ENCODE measurements at places on chromosomes 5 and 9.
A peak's percentile ranks its signal among the peaks of the same experiment; 100 is the strongest.

DNA sequence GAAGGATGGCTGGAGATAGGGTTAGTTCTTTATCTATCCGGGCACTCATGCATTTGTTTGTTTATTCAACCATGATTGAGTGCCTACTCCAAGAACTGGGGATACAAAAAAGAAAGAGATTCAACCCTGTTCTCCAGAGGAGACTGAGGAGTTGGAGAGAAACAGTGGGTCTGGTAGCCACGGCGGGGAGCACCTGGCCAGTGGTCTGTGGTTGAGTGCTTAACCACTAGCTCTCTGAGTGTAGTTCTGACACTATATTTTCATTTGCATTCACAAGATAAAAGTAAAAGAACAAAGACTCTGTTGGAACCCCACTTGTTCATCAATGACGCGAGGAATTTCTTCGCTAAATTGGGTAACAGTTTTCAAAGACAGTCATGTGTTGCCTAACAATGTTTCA, 295.5 kb upstream of the MSX2 start:
- DNase-seq, result no peak

- DNase-seq, result no peak
Measured at GRCh38 chr9:78218890-78219289, 17.0 kb upstream of the CEP78 start.

DNA sequence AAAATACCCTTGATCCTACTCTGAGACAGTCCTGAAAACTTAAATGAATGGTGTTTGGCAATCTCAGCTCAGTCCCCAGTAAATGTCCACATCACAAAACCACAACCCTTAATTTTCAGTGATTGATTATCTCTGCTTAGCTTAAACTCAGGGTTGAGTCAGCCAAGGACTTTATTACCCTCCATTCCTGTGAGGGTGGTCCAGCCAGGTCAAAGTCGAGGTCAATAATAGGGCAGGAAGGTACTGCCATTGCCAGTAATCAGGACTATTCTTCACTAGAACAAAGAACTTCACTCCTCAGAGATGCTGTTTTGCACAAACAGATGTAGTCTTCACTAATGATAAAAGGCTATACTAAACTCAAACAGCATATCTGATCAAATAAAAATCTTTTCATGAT, 499.4 kb downstream of the ISL1 start:
- DNase-seq, result no peak

GRCh38 chr5:142308358-142308757, 16.5 kb downstream of the SPRY4 start:
- no peak for DNase-seq

GRCh38 chr9:96117398-96118080, 184.4 kb downstream of the HSD17B3 start:
- DNase-seq, result no peak

- DNase-seq, result no peak
Measured at GRCh38 chr5:108884736-108885135, 137.0 kb downstream of the FER start.

DNA sequence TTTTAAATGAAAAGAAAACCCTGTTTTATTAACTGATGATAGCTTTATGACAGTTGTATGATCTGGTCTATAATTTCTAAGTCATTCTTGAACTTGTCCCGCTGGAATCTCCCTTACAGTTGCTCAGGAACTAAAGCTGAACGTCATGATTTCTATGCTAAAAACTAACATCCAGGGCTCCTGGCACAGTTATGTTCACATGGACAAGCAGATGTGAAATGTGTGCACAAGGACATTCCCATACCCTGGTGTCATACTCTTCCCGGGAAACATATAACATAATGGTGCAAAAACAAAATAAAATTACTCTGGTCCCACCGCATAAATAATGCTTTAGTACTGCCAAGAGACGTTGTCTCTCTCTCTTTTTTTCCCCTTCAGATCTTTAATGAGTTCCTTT, 134.9 kb downstream of the PRDM6 start:
- DNase-seq, result no peak

GRCh38 chr9:90504486-90504885, 138.1 kb downstream of the DIRAS2 start:
- DNase-seq, result no peak

GRCh38 chr9:12790883-12791282, 16.1 kb downstream of the LURAP1L start:
- DNase-seq, result no peak

- no peak for DNase-seq
Measured at GRCh38 chr5:96927008-96927407, 8.9 kb upstream of the LNPEP start.

DNA sequence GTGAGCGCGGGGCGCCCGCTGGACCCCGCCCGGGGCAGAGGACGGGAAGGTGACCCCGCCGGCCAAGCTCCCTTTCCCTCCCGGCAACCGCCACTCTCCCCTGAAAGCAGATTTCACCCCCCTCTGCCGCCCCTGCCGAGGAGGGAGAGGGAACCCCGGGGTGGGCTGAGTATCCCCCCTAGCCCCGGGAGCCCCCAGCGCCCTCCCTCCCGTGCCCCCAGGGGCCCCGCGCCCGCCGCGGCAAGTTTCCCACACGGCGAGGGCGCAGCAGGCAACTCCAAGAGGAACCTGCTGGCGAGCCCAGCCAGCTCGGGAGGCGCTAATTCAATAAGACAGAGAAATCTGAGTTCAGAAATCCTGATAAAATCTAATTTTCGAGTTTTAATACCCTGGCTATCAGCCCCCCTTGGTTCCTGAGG, 1.6 kb downstream of the NTNG2 start:
- DNase-seq, result no peak

GRCh38 chr9:99782962-99783718, 38.5 kb upstream of the NR4A3 start:
- DNase-seq, result no peak

- DNase-seq, result no peak
Measured at GRCh38 chr9:33988219-33988890, 60.3 kb downstream of the UBAP2 start.

DNA sequence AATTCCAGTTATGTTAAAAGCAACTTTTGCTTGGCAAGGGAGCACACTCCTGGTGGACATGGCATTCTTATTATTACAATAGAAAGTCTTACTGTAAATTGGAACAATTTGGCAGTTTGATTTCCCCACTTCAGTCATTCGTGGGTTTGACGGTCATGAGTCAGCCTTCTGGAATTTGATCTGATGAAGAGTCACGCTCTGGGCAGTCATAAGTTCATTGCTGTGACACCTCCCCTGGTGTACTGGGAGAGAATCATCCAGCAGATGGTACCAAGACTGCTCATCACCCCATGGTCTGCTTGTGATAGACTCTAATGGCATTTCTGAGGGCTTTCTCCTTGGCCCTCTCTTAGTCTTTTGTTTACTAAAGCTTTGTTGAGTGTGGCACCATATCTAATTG, 53.8 kb downstream of the GLRA1 start:
- no peak for DNase-seq

- peak; percentile 38 for DNase-seq
Measured at GRCh38 chr5:179907556-179908324, at the start of gene TBC1D9B. Gene TBC1D9B, minus strand, starts transcription at chr5:179907897. Its CDS starts 76 bp downstream, at chr5:179907821.

- no peak for DNase-seq
Measured at GRCh38 chr5:133404724-133405123, 207.6 kb downstream of the FSTL4 start.

GRCh38 chr5:137205231-137206027, 293.7 kb downstream of the SPOCK1 start:
- no peak for DNase-seq

DNA sequence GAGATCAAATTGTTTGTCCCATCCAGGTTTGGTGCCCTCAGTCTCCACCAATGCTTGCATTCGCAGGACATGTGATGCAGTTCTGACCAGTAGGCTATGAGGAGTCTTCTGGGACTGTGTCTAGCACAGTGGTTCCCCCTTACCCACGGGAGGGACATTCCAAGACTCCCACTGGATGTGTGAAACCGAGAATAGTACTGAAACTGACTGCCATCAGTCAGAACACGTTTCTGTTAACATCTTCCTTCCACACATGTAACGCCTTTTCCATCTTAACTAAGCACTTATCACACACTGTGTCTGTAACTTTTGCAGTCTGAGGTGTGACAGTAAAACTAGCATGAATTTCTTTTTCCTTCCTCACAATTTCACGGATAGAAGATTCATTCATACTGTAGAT, 74.7 kb downstream of the PTTG1 start:
- DNase-seq, result no peak

DNA sequence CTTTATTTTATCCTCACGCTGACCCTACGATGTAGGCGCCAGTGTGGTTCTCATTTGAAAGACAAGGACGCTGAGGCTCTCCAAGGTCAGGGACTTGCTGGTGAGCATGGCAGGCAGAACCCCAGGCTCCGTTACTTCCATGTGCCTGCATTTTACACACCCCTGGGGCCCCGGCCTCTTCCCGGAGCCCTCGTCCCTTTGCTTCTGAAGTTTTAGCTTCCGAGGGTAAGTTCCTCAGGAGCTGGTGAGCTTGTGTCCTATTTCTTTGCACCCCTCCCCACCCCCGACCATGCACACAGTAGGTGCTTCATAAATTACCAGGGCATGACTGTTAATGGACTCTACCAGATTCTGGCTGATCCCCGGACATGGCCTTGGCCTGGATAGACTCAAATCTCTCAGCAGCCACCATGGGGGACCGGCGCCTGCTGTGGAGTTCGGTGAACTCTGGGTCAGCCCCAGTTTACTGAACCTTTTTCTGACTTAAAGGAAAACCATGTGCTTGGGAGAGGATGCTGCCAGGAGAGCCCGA, 59.3 kb upstream of the RNU6ATAC start:
- DNase-seq, result no peak

DNA sequence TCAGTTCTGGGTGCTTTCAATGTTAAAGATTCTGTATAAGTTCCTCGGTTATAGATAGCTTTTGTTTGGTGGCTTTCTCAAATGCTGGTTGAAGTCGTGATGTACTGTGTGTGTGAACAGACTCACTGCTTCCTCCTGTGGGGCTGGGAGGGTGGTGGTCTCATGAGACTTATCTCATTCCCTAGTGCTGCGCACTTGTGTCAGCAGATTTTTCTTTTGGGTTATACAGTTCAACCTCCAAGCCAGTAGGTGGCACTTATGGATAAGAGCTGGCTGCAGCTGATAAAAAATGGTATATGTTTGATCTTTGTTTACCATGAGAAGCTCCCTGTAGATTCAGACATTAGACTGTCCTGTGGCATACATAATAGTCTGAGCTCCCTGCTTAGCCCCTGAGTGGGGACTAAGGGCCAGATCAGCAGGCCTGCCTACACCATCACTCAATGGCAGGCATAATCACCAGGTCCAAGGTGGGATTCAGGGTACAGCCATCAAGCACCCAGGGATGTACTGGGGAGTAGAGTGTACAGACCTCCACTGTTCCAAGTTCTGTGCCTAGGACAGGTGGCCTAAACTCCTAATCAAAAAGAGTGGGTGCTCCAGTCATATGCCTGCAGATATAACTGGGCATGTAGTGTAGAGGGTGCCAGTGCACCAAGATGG, 174.2 kb downstream of the OXCT1 start:
- DNase-seq, result no peak

DNA sequence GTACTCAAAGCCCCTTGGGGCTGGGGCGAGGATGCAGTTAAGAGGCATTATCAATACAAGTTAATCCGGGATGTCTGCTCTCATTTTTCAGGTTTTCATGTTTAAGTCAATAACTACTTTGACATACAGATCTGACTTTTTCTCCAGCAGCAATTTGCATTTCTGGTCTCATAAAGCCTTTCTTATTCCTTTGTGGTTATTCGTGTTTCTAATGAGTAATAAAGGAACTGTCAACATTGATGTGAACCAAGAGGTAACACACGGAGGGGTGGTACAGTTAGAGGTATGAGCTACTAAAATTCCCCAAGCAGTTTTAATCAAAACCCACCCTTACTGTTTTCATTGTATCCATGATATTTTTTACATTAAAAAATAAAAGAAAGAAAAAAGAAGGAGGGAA, 138.0 kb upstream of the NFIB start:
- no peak for DNase-seq

GRCh38 chr5:21212026-21212425, 1224.0 kb upstream of the CDH18 start:
- DNase-seq, result no peak

- DNase-seq, result no peak
Measured at GRCh38 chr5:112971276-112971675, 5.3 kb upstream of the DCP2 start.

DNA sequence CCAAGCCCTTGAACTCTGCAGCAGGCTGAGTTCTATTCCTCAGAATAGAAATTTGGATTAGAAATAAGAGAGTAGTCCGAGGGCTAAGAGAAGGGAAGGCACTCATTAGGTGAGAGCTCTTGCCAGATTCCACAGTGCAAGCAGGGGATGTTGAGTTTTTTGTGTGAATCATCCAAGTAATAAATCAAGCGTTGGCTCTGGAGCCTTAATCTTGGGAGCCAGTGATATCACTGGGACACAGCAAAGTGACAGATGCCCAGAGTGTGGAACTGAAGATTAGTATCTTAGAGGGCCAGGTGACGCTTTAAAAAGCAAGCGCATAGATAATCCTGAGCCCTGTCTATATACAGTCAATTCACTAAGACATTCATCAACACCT, 60.3 kb downstream of the FOXD1 start:
- DNase-seq, result no peak

DNA sequence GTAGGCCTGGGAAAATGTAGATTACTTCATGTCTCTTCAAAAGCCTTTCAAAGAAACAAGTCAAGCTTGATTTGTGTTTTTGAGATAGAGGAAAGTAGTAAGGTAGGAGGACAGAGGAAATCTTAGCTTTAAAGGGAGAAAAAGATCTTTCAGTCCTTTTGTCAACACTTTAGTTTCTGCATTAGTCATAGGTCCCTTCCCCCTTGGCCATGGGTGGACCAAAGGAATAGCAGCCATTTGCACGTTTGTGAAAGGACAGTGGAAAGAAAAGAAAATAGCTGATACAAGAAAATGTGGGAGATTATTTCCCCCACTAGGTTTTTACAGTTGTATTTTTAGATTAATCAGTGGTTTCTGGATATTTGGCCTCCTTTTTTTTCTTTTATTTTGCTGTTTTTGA, 121.9 kb upstream of the GRHPR start:
- no peak for DNase-seq

- DNase-seq, result no peak
Measured at GRCh38 chr9:29714860-29715259, 2141.6 kb upstream of the C9orf72 start.

DNA sequence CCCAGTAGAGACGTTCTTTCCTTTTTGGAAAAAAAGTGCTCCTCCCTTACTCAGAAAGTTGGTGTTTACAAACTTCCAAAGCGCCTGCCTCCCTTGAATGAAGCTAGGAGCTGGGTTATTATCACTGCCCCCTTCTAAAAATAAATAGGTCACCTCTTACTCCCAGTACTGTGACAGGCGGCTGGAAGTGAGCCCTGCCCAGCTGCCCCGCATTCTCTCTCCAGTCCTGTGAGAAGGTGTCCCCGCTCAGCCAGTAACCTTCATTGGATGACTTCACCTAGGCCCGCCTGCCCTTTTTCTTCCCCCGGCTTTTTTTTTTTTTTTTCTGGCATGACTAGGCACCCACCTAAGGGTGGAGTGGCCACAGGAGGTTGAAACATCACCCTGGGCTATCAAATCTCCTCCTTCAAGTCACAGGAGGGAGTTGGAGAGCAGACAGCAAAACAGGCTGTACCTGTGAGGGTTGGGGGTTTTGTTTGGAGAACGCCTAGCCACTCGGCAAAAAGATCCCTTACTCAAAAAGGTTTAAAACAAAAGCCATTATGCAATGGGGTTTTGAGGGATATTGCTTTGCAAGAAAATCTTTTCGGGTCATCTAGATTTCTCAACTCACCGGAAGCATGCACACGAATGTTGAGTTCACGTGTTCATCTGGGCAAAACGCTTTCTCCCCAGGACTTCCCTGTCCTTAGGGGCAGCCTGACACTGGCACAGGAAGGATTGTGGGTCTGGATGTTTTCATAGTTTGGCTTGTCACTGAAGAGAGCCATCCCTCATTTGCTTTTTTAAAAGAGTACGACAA, 43.3 kb upstream of the ZNF622 start:
- no peak for DNase-seq

Measured in stimulated activated CD8-positive, alpha-beta memory T cell treated with anti-CD3 and anti-CD28 coated beads, Interleukin-4, amount 100 ng/mL, for 4 hours (primary cell).